ENCODE measurements at places on chromosomes 1 and 21.

- DNase-seq, result no peak
Measured at GRCh38 chr1:20389571-20389970, 96.4 kb downstream of the CAMK2N1 start.

- DNase-seq, result no peak
Measured at GRCh38 chr1:169488157-169488556, 2.4 kb upstream of the SLC19A2 start.

DNA sequence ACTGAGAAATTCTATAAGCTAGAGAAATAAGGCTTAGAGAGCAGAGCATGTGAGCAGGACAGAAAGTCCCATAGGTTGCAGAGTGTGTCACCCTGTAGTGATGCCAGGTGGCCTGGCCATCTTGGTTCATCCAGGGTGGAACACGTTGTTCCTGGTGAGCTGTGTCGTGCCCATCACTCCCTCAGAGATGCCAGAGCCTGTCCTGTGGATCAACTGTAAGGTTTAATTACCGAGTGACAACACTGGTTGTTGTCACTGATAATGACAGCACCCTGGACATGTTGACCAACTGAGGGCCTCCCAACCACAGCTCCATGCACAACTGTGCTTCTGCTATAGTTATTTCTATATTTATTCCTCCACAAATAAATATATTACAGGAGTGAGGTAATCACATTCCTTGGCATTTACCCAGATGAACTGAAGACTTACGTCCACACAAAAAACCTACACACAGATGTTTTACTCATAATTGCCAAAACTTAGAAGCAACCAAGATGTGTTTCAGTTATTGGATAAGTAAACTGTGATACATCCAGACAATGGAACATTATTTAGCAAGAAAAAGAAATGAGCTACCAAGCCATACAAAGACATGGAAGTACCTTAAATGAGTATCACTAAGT lies 6.2 kb downstream of the C1orf198 start:
- no peak for DNase-seq

GRCh38 chr1:64540265-64540791 lies 70.4 kb downstream of the CACHD1 start:
- DNase-seq, result no peak

- DNase-seq, result no peak
Measured at GRCh38 chr1:85568660-85569059, 11.9 kb upstream of the CCN1 start.
